ENCODE measurements at places on chromosomes 5 and 9. TPM values are rescaled to one million over a fixed set of nuclear protein-coding genes. Genes with fewer than 3 reads are reported as not detected.

GDA gene
- total RNA-seq: 0.44 TPM

TLX3 gene
- not detected for total RNA-seq

IL7R gene
- 1.6 TPM for total RNA-seq

C9 gene
- total RNA-seq: not detected

GRCh38 chr9:69134412-69134811 is 39.7 kb upstream of the TJP2 start:
- H3K27me3 ChIP-seq: no peaks in the 10 kb centered on the region
- no peaks in the 10 kb centered on the region for H3K36me3 ChIP-seq
- H3K4me3 ChIP-seq: no peak overlapping the region
- no peaks in the 10 kb centered on the region for H3K4me1 ChIP-seq

DDX4 gene
- total RNA-seq: not detected

- no peaks in the 10 kb centered on the region for H3K36me3 ChIP-seq
- H3K4me1 ChIP-seq: no peaks in the 10 kb centered on the region
- H3K4me3 ChIP-seq: no peak overlapping the region
Observed at GRCh38 chr5:89421035-89421434, 538.1 kb upstream of the MEF2C start.

- peak overlapping the region; percentile 30 for H3K27ac ChIP-seq
- DNase-seq: no peak
- H3K27me3 ChIP-seq: no peaks in the 10 kb centered on the region
Observed at GRCh38 chr9:127162864-127163365, 40.5 kb upstream of the ANGPTL2 start.

GRCh38 chr5:104189031-104189430 is 626.4 kb upstream of the NUDT12 start:
- H3K4me1 ChIP-seq: no peaks in the 10 kb centered on the region
- no peaks in the 10 kb centered on the region for H3K36me3 ChIP-seq
- no peaks in the 10 kb centered on the region for H3K27me3 ChIP-seq
- no peak overlapping the region for H3K4me3 ChIP-seq

DNA sequence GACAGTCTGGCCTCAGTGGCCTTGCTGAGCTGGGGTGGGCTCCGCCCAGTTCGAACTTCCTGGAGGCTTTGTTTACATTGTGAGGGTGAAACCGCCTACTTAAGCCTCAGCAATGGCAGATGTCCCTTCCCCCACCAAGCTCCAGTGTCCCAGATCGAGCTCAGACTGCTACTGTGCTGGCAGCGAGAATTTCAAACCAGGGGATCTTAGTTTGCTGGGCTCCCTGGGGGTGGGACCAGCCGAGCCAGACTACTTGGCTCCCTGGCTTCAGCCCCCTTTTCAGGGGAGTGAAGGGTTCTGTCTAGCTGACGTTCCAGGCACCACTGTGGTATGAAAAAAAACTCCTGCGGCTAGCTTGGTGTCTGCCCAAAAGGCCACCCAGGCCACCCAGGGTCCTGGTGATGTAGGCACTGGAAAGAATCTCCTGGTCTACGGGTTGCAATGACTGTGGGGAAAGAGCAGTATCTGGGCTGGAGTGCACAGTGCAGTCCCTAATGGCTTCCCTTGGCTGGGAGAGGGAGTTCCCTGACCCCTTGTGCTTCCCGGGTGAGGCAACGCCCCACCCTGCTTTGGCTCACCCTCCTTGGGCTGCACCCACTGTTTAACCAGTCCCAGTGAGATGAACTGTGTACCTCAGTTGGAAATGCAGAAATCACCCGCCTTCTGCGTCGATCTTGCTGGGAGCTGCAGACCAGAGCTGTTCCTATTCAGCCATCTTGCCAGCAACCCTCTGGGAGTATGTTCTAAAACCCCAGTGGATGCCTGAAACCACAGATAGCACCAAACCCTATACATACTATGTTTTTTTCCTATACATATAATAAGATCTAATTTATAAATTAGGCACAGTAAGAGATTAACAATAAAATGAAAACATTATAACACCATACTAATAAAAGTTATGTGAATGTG is 95.5 kb downstream of the TMEM161B start:
- no peak for DNase-seq
- no peak overlapping the region for H3K27ac ChIP-seq
- no peaks in the 10 kb centered on the region for H3K36me3 ChIP-seq
- H3K4me3 ChIP-seq: no peak overlapping the region
- no peaks in the 10 kb centered on the region for H3K27me3 ChIP-seq
- H3K4me1 ChIP-seq: no peaks in the 10 kb centered on the region

DROSHA gene
- total RNA-seq: 33.8 TPM

GRCh38 chr9:80485420-80486250 is 913.9 kb downstream of the TLE4 start:
- H3K27ac ChIP-seq: no peak overlapping the region
- H3K36me3 ChIP-seq: no peaks in the 10 kb centered on the region
- no peaks in the 10 kb centered on the region for H3K27me3 ChIP-seq
- DNase-seq: no peak

- peaks cover 3% of the 10 kb centered on the region for H3K4me1 ChIP-seq
- DNase-seq: no peak
- H3K27ac ChIP-seq: peak within 1 kb of the TSS; percentile 73
- H3K27me3 ChIP-seq: no peaks in the 10 kb centered on the region
- no peaks in the 10 kb centered on the region for H3K36me3 ChIP-seq
Observed at GRCh38 chr5:40679913-40680681, at the start of gene PTGER4. TSS of gene PTGER4 (plus strand) at chr5:40679915. CDS start at chr5:40680994, 1,079 bp downstream.

DNA sequence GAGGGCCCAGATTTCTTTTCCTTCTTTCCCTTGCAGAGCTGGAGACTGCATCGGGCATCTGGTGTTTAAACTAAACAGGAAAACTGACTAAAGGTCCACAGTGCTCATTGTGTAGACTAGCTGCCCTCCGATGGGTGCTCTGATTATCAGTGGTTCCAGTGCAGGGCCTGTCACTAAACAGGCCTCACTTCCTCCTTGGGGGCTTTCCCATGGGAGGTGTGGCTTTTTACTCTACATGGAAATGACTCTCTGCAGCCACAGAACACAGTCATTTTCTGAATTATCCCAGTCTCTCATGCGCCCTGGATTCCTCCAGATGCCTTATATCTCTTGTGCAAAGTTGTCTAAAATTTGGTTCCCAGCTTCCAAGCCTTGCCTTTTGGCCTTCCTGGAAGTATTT is 199.2 kb downstream of the TRIO start:
- H3K4me3 ChIP-seq: no peak overlapping the region
- no peaks in the 10 kb centered on the region for H3K27me3 ChIP-seq
- H3K4me1 ChIP-seq: no peaks in the 10 kb centered on the region
- H3K27ac ChIP-seq: no peak overlapping the region
- no peak for DNase-seq
- peaks cover 54% of the 10 kb centered on the region for H3K36me3 ChIP-seq

PCDHA9 gene
- total RNA-seq: 0.04 TPM

TAF11L5 gene
- not detected for total RNA-seq

- H3K4me1 ChIP-seq: no peaks in the 10 kb centered on the region
- H3K27ac ChIP-seq: no peak overlapping the region
- DNase-seq: no peak
- H3K4me3 ChIP-seq: no peak overlapping the region
- no peaks in the 10 kb centered on the region for H3K27me3 ChIP-seq
Observed at GRCh38 chr5:138560971-138561370, 14.2 kb downstream of the HSPA9 start.

GRCh38 chr5:177444106-177445051 is 2.2 kb upstream of the PRR7 start:
- no peak overlapping the region for H3K4me3 ChIP-seq
- DNase-seq: no peak
- no peaks in the 10 kb centered on the region for H3K27me3 ChIP-seq
- H3K27ac ChIP-seq: no peak overlapping the region
- H3K4me1 ChIP-seq: peaks cover 13% of the 10 kb centered on the region

- no peak overlapping the region for H3K27ac ChIP-seq
- H3K36me3 ChIP-seq: no peaks in the 10 kb centered on the region
- no peak for DNase-seq
- H3K4me1 ChIP-seq: no peaks in the 10 kb centered on the region
- no peak overlapping the region for H3K4me3 ChIP-seq
Observed at GRCh38 chr9:98280574-98280973, 25.1 kb upstream of the TBC1D2 start.

INSL6 gene
- total RNA-seq: not detected

- H3K27ac ChIP-seq: no peak overlapping the region
- DNase-seq: no peak
- no peaks in the 10 kb centered on the region for H3K27me3 ChIP-seq
- no peaks in the 10 kb centered on the region for H3K4me1 ChIP-seq
- no peak overlapping the region for H3K4me3 ChIP-seq
- H3K36me3 ChIP-seq: no peaks in the 10 kb centered on the region
Observed at GRCh38 chr5:140166911-140167310, 8.1 kb upstream of the CYSTM1 start.

DNA sequence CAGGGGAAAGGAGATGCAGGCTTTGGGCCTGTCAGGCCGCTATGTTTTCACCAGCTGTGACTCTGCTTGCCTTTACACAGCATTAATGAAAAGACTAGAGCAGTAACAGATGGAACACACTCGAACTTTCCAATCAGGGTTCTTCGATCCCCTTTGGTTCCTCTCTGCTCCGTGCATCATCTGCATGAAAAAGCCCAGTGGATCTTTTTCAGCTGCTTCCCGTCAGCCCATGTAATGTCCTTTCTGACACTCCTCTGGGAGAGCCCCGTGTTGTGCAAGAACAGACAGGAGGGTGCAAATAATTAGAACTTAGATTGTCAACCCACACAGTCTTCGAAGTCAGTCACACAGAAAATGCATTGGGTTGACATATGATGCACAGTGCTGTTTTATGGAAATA is 448.9 kb upstream of the ZNF462 start:
- no peaks in the 10 kb centered on the region for H3K27me3 ChIP-seq
- H3K4me1 ChIP-seq: no peaks in the 10 kb centered on the region
- no peaks in the 10 kb centered on the region for H3K36me3 ChIP-seq
- H3K4me3 ChIP-seq: no peak overlapping the region
- no peak overlapping the region for H3K27ac ChIP-seq

- no peak overlapping the region for H3K27ac ChIP-seq
- no peak for DNase-seq
- peak overlapping the region; percentile 65 for H3K4me3 ChIP-seq
Observed at GRCh38 chr9:6716766-6717165, 41.0 kb upstream of the KDM4C start.

GRCh38 chr5:143642791-143643190 is 169.2 kb upstream of the HMHB1 start:
- no peaks in the 10 kb centered on the region for H3K4me1 ChIP-seq
- H3K36me3 ChIP-seq: no peaks in the 10 kb centered on the region
- DNase-seq: no peak
- H3K27me3 ChIP-seq: no peaks in the 10 kb centered on the region
- no peak overlapping the region for H3K4me3 ChIP-seq

DNA sequence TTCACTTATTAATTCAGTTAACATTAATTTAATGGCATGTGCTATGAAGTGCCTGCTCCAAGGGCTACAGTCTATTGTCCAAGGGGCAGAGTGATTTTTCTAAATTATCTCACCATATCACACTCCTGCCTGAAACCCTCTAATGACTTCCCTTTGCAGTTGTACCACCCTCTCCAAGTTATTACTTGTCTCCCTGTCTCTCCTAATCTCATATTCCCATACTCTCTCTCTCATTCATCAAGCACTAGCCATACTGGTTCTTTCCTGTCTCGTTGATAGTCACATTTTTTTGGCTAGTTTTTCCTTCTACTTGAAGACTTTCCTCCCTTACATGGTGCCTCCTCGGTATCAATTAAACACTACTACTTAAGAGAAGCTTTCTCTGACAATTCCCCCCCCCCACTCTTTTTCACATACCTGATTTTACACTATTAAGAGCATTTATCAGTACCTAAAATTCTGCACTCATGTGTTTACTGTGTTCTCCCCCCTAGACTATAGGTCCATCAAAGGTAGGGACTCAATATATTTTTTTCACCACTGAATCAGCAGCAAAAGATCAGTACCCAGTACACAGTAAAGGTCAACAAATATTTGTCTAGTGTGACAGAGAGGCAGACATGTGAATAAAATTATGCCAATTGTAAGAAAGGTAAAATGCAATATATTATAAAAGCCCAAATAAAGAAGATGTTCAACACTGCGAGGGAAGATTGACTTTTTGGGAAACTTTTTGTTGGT is 19.0 kb downstream of the RICTOR start:
- no peaks in the 10 kb centered on the region for H3K36me3 ChIP-seq
- no peak for DNase-seq
- H3K27me3 ChIP-seq: no peaks in the 10 kb centered on the region
- H3K27ac ChIP-seq: no peak overlapping the region
- peaks cover 62% of the 10 kb centered on the region for H3K4me1 ChIP-seq
- no peak overlapping the region for H3K4me3 ChIP-seq

DNA sequence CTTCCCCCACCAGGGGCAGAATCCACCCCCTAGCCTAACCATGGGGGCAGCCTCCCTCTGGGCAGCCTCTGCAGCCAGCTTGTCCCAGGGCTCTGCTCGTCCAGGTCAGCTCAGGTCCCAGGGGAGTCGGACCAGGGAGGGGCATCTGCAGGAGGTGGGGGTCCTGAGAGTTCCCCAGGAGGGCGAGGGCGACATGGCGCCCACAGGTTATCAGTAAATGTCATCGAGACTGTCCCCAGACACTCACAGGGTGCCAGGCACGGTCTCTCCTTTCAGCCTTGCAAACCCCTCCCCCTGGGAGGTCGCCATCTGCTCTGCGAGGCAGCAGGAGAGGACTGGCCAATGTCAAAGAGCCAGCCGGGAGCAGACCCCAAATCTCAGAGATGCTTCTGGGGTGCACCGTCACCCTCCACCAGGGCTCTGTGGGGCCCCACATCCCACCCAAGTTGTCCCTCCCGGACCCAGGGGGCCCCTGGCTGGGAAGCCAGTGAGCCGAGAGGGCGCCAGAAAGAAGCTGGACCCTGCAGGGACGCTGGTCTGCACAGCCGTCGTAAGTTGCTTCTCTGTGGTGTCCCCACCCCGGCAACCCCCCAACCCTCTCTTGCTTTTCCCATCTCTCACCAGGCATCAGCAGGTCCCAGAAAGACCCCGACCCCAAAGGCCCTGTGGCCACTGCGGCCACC is 69.3 kb downstream of the NTNG2 start:
- no peak for DNase-seq
- H3K36me3 ChIP-seq: no peaks in the 10 kb centered on the region
- H3K27me3 ChIP-seq: no peaks in the 10 kb centered on the region
- no peaks in the 10 kb centered on the region for H3K4me1 ChIP-seq
- H3K4me3 ChIP-seq: no peak overlapping the region

C9orf43 gene
- 0.73 TPM for total RNA-seq

- no peaks in the 10 kb centered on the region for H3K36me3 ChIP-seq
- H3K27me3 ChIP-seq: peaks cover 7% of the 10 kb centered on the region
- no peak for DNase-seq
- H3K4me1 ChIP-seq: no peaks in the 10 kb centered on the region
Observed at GRCh38 chr9:131799177-131799823, 59.4 kb upstream of the RAPGEF1 start.

DNA sequence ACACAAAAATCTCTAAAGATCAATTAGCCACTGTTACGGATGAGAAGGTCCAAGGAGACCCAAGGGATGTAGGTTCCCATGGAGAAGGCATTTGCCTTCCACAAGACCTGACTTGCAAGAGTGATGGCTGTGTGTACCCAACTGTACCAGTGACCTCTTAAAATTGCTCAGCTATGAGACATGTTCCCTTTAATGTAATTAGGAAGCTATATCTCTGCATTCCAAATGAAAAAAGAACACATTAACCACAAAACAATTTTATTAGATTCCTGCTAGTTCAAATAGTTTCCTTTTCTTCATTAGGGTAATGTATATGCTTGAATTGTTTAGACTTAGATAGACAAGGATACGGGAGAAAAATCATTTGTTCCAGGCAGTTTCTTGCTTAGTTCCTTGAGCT is 3.3 kb downstream of the OR2Y1 start:
- no peak for DNase-seq
- no peak overlapping the region for H3K27ac ChIP-seq
- no peaks in the 10 kb centered on the region for H3K36me3 ChIP-seq
- H3K4me1 ChIP-seq: no peaks in the 10 kb centered on the region
- H3K27me3 ChIP-seq: peaks cover 3% of the 10 kb centered on the region

SLC44A1 gene
- total RNA-seq: 10.0 TPM

- DNase-seq: no peak
- H3K4me3 ChIP-seq: no peak overlapping the region
- no peak overlapping the region for H3K27ac ChIP-seq
- peaks cover 12% of the 10 kb centered on the region for H3K4me1 ChIP-seq
Observed at GRCh38 chr9:2117527-2117926, 102.4 kb downstream of the SMARCA2 start.

Data from psoas muscle (tissue), 8 donors.